ENCODE measurements at places on chromosomes 2 and 18. TPM values are rescaled to one million over a fixed set of nuclear protein-coding genes. Genes with fewer than 3 reads are reported as not detected.

Gene PTPRN
- total RNA-seq: not detected

Gene VWA3B
- total RNA-seq: not detected

Gene FBLN7
- total RNA-seq: 0.60 TPM

Gene SERPINB11
- total RNA-seq: not detected

Gene ACOXL
- not detected for total RNA-seq

Gene MAP3K20
- total RNA-seq: 517 TPM

Gene XIRP2
- 906 TPM for total RNA-seq

Gene GKN2
- not detected for total RNA-seq

Gene SERPINB10
- not detected for total RNA-seq

All from gastrocnemius medialis (tissue), 4 donors.